Central memory CD8-positive, alpha-beta T cell (primary cell): ENCODE measurements at places on chromosomes 4 and X.
A peak's percentile ranks its signal among the peaks of the same experiment; 100 is the strongest.

DNA sequence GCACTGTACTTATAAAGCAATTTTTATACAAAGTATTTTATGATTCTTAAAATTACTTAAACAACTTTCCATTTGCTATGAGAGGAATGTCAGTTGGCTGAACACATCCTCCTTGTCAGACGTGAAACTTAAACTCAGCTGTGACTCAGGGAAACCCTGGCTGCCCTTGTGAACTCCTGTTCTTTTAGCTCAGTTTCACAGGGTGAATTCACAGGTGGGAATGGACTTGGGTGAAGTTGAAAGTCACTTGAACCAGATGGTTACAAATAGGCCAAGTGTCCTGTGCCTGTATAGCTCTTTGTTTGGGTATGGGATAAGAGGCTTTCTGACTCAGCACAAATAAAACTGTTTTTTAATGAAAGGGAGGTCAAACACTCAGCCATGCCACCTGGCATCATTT, 67.4 kb upstream of the FAM47B start:
- no peak for DNase-seq

DNA sequence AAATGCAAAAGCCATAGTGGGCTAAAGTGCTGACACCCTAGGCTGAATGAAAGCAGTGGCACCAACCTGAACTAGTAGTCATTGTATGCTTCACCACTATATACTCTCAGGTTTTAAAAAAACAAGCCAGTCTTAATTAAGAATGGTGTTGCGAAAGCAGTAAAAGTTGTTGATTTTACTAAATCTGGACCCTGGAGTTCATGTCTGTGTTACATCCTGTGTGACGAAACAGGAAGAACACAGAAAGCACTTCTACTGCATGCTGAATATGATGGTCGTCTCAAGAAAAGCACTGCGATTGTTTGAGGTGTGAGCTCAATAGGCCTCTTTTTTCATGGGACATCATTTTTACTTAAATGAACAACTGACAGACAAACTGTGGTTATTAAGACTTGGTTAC, 24.2 kb upstream of the GDPD2 start:
- no peak for DNase-seq

DNA sequence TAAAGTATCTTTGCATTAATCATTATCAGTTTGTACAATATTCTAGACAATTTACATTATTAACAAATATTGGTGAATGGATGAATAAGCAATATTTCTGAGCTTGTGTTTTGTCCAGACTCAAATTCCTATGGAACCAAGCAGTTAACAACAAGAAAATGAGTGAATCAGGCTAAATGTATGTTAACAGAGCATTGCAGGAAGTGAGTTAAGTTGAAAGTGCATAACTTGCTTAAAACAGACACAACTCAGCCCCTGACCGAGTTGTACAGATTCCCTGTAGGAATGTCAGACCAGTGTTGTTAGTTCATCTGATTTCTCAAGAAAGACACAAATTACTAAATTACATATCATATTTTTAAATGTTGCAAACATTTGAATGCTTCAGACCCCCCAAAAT, 23.7 kb upstream of the CSN1S1 start:
- DNase-seq = no peak

- DNase-seq = no peak
Measured at GRCh38 chr4:77174426-77174825, 17.4 kb downstream of the CCNG2 start.

DNA sequence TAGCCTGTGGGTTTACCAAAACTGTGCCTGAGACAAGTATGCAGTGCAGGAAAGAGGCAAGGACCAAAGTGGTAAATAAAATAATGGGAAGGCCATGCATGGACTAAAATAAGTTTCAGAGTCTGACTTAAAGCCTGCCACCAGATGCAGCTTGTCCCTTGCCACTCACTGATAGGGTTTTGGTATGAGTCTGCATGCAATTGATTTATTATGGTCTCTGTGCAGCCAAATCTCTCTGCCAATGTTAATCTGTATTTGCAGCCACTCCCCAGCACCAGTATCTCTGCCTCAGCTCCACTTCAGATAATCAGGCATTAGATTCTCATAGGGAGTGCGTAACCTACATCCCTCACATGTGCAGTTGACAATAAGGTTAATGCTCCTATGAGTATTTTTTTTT, 5.5 kb upstream of the FGF2 start:
- DNase-seq = no peak

DNA sequence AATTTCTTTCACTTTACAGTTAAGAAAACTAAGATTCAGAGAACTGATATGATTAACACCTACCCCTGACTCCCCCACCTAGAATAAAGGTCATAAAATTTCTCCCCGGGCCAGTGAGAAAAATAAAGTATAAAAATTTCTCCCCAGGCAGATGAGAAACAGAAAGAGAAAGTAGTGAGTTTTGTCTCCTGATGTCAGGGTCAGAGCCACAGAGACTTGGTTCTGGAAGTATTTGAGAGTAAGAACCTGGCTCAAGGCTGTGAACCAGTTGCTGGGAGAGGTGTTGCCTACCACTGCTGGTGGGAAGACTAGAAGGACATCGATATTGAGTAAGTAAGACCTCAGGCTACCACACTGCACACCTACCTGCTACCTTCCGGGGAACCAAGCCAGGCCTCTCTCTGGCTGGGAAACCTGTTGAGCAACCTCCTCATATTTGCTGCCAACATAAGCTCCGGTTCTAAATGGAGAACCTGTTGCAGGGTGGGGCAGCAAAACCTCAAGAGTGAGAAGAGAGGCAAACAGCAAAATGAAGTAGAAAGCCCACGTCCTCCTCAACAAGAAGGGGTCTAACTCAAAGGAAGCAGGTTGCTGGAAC, 104.2 kb upstream of the PUDP start:
- no peak for DNase-seq

DNA sequence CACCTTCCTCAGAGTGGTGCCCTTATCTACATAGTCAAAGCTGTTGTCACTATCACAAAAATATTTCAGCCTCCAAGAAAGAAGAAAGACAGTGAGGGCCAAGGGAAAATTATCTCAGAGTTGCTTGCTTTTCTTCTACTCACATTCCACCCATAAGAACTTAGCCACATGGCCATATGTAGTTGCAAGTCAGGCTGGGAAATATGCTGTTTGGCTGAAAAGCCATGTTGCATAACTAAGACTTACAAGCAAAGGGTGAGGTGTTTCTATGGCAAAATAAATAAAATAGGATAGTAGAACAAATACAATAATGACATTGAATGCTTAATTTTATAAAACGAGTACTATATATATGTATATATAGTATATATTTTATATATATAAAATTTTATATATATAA, 365.9 kb upstream of the PABPC4L start:
- DNase-seq = no peak

GRCh38 chr4:159305129-159305528, 202.2 kb downstream of the RAPGEF2 start:
- no peak for DNase-seq

GRCh38 chr4:162644346-162644745, 480.5 kb upstream of the FSTL5 start:
- DNase-seq = no peak

DNA sequence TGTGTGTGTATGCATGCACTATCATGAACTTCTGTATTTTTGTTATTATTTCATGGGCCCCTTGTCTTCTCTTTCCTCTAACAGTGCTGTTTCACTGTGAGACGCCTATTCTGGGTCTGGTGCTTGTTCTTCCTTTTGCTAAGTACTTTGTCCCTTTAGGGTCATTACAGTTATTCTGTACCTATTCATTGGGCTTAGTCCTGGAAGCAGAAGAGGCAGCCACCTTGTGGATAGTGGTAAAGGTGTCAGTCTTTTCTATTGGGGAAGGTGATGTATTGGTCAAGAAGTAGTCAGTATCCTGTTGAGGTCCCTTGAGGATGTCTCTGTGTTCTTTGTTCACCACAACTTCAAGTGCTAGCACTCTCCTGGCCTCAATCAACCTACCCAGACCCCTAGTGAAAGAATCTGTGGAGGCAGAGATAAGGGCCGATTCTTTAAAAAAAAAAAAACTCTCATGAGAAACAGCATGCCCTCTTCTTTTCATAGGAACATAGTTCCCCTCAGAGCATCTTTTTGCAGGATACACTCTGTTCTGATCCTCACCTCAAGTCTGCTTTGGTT, 593.8 kb downstream of the SPRY1 start:
- no peak for DNase-seq

DNA sequence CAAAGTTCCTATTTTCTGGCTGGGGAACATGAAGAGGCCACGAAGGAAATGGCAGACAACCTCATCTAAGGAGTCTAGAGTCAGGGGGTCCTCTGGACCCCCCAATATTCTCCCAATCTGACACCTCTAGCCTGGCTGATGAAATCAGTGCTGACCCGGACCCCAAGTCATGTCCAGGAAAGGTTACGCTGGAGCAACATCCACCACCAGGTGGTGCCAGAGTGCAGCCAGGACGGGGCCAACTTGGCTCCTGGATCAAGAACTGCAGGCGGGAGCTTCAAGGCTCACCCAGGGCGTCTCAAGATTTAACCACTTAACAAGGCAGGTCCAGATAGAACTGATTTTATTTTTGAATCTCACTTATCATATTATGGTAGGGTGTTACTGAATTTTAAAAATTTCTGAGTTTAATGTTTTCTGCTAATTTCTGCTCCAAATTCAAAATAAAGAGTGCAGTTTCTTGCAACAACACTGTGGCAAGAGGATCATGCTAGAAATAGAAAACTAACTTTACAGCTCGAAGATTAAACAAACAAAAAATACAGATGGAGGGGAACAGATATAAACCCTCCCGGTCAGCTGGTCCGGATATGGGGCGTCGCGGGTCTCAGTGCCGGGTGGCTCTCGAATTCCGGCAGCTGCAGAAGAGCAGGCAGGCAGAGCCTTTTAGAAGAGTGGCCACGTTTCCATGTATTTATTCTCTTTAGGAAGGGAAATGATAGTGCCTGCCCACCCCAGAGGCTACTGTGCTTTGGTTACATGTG, 135.5 kb downstream of the AFAP1 start:
- peak; percentile 65 for DNase-seq

DNA sequence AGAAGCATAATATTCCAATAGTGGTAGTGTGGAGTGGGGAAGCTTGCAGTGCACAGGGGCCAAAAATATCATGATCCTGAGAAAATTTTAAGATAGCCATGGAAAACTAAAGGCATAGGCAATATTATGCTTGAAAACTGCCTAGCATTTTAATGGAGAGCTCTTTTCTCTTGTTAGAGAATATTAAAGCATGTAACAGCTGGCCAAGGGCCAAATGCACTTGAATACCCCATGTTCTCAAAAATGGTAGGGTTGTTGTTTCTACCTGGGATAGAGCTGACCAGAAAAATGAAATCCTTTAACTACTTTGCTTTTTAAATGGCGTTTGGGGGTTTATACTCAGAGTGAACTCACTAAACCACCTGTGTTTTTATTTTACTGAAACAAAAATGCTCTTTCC, 739.6 kb upstream of the SLIT2 start:
- no peak for DNase-seq

- DNase-seq = no peak
Measured at GRCh38 chr4:153748378-153748777, 11.4 kb downstream of the RNF175 start.

- no peak for DNase-seq
Measured at GRCh38 chr4:175326796-175327195, 408.6 kb downstream of the ADAM29 start.

- DNase-seq = no peak
Measured at GRCh38 chr4:145883101-145883694, 55.4 kb downstream of the ZNF827 start.

DNA sequence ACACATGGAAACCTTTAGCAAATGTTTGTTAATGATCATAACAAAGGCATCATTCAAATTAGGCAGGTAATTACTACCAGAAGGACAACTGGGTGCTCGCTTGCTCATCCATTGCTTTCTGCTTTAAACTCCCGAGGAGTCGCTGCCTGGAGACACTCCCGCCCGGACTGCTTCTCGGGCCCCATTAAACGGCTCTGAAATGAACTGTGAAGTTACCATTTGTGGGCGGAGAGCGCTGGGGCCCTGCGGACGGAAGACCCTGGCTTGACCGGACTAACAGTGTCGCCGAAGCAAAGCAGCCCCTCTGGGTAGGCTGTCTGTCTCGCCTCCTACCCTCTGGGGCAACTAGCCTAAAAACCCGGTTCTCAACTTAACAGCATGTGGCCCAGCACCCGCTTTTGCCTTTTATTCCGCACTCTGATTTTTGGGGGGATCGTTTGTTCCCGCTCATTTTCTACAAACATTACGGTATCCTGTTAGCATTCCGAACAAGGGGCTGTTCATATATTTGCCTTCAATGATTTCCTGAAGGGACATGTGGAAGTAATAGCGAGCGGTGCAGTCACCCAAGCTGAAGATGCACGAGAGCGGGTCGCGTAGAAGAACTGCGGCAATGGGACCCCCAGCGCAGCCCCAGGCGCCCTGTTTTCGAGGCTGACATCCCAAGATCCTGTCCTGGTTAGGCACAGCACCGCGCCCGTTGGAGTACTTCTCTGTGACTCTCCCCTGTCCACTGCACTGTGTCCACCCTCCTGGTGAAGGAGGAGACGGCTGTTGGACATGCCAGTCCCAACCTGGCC, 1.6 kb upstream of the PDGFRA start:
- no peak for DNase-seq

- no peak for DNase-seq
Measured at GRCh38 chr4:139253713-139254112, 26.3 kb downstream of the MGARP start.

- DNase-seq = no peak
Measured at GRCh38 chr4:14812101-14812500, 190.2 kb upstream of the CPEB2 start.

DNA sequence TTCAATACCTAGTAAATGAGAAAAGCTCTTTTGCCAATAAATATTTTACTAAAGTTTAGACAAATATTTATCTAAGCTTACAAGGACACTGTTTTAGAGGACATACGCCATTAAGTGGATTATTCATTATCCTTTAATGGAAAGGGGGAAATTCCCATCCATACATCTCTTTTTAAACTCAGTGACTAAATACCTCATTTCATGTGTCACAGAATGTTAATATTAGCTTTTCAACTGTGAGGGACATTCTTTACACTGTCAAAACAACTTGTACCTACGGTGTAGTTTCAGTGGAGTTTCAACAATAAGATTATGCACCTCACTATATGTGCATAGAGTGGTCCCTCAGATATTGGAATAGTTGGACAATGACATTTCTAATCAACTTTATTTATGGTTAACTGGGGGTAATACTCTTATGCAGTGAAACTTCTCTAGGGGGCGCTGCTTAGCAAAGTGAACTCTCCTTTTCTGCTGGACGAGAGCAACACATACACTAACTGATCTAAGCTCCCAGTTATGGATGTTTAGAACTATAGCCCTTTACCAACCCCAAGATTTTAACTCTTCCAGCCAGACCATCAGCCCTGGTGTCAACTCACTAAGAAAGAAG, 9.7 kb downstream of the HS6ST2 start:
- no peak for DNase-seq

GRCh38 chrX:40009462-40009851, 88.3 kb downstream of the BCOR start:
- no peak for DNase-seq
